ENCODE measurements at places on chromosomes 6 and 20.

DNA sequence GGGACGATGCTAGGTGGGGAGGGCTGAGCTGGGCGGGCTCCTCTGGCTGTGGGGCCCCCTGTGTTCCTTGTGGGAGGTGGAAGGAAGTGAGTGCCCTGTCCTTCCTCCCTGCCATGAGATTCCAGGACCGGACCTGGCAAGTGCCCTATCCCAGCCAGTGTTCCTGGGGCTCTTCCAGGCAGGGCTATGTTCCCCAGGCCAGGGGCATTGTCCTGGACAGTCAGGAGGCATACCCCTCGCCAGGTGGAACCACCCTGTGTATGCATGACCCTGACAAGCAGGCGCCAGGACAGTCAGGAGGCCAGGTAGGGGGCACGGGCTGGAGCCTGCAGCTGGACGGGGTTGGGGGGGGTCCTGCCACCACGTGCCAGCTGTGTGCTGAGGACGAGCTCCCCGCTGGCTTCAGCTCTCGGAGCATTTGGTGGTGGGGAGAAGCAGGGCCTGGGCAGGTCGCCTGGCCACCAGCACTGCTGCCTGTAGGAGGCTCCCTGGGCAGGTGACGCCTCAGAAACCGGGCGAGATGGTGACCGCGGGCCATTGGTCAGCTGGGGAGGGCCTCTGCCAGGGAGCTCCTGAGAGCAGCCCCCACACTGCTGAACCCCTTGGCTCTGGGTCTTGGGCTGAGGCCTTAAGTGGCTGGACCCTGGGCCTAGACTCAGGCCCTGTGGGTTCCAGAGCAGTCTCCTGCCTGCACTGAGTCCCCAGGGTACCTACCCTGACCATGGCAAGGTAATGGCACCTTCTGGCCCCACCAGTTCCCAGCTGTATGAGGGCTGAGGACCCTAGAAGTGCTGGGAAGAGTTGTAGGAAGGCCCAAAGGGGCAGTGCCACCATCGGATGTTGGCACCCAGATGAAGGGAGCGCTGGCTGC is 694 bp downstream of the SLC17A9 start:
- no peak for DNase-seq

DNA sequence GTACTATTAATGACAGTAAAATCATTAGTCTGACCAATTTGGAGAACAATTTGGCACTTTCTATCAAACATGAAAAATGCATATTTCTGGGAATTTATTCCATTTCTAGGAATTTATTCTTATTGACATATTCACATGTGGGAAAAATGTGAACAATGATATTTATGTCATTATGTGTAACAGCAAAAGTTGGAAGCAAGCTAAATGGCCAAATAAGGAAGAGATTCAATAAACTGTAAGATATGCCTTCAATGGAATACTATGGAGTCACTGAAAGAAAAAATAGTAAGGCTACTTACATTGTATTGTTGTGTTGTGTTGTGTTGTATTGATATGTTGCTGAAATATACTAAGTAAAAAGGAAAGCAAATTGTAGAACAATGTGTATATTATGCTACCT is 100.5 kb upstream of the EDN1 start:
- no peak for DNase-seq

- no peak for DNase-seq
Observed at GRCh38 chr6:36202101-36202500, 5.6 kb downstream of the BRPF3 start.

- DNase-seq = peak; percentile 47
Observed at GRCh38 chr20:25584905-25585704, at the start of gene NINL. Gene NINL (minus strand): TSS chr20:25585531. CDS start chr20:25526587, 58,944 bp downstream.

DNA sequence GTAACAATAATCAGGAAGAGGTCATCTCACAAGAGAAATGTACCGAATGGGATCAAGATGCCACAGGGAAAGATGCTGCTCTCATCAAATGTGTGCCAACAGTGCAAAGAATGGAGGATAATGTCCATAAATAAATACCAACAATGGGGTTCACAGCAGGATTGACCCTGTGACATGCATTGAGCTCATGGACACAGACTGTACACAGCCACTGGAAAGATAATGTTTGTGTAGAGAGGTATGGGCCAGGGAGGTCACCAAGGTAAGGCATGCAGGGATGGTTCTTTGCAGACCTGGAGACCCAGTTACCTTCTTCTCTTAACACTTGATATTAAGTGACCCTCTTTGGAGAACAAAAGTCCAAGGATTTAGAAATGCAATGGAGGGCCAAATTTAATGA is 1.5 kb downstream of the AGPAT1 start:
- DNase-seq = no peak

DNA sequence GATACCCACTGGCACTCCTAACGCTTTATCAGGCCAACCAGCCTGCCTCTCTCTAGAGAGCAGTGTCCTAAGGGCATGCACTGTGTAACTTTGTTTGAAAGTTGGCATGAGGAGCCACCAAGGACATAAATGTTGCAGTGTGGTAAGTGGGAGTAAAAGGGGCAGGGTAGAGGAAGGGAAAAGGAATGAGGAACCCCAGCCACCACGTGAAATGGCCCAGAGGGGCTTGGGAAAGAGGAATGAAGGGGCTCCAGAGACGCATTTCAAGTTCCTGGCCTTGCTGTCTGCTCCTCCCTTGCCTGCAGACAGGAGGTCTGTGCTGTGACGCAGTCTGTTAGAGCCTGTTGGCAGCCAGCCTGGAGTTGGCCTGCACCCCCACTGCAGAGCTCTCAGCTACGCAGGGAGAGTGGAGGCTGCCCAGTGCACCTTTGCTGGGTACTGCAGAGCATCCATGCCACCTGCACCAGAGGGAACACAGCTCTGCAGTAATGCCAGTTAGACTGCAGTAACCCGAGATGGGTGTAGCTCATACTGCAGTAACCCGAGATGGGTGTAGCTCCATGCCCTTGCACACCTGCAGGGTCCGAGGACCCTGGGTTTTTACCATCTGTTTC is 86.8 kb upstream of the SNAP25 start:
- DNase-seq = peak; percentile 20

GRCh38 chr6:15474196-15474595 is 188.6 kb downstream of the DTNBP1 start:
- no peak for DNase-seq

DNA sequence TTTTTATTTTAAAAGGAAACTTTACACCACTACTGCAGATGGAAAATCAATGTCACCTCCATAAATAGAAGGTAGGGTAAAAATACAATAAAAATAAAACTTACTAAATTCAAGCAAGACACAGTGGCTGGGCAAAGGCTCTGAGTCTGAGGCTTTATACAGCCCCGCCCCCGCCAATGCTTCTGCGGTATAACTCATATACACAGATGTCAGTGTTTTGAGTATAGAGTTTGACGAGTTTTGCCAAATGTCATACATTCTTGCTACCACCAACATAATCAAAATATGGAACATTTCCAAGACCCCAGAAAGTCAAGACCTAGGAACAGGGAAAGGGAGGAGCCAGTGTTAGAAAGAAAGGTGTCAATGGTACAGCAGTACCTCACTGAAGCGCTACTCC is 12.8 kb downstream of the NFATC2 start:
- peak; percentile 37 for DNase-seq

GRCh38 chr20:36474563-36474962 is 66.8 kb upstream of the MYL9 start:
- no peak for DNase-seq

GRCh38 chr20:51928931-51929330 is 126.6 kb upstream of the SALL4 start:
- no peak for DNase-seq

DNA sequence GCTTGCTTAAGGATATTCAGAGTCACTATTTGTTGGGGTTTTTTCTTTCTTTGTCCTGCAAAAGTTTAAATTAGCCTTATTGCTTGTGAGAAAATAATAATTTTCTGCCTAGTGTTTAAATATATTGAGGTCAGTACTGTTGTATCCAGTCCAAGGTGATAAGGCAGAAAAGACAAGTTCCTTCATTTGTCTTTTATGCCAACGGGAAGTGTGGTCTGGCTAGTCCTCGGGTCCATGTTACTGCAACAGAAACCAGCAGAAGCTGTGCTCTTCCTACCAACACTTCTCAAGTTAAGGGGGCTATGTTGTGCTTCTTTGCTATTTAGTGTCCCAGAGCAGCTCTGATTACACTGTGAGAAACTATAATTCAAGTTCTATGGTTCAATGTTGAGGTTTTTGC is 301.1 kb downstream of the TBC1D7 start:
- DNase-seq = no peak

GRCh38 chr6:156827382-156827781 is 50.2 kb downstream of the ARID1B start:
- DNase-seq = no peak

GRCh38 chr20:24546232-24546892 is 76.9 kb downstream of the SYNDIG1 start:
- no peak for DNase-seq

- peak; percentile 77 for DNase-seq
Observed at GRCh38 chr20:3239026-3239866, at the start of gene SLC4A11. Gene SLC4A11 (minus strand): TSS chr20:3239190. CDS start chr20:3239137, 53 bp downstream.

DNA sequence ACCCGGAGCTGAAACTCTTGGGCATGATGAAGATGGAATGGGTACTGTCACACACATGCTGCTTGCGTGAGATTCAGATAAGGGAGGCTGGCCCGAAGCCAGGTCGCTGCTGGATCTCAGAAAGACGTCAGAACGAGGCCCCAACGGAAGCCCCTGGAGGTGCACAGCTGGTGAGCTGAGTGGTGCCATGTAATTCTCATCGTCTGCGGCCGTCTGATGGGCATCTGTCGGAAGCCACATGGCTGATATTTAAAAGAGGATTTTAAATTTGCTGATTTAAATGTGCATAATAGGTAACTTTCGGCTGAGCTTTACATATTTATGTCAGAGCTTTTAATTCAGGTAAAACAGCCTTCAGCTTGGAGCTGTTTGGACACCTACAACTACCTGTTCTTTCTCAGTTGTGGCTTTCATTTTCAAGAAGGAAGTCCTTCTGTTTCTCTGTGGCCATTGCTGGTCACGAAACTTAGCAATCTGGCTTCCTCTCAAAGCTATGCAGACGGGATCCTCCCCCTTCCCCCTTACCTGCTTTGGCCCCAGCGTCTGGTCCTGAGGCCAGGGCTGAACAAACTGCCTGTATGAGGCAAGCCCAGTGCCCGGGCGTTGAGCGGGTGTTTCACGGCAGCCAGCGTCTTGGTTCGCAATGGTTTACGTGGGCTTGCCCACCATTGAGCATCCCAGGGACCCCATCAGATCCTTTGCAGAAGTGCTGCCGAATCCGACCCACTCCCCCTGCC is 9.2 kb downstream of the SLCO4A1 start:
- DNase-seq = peak; percentile 88

DNA sequence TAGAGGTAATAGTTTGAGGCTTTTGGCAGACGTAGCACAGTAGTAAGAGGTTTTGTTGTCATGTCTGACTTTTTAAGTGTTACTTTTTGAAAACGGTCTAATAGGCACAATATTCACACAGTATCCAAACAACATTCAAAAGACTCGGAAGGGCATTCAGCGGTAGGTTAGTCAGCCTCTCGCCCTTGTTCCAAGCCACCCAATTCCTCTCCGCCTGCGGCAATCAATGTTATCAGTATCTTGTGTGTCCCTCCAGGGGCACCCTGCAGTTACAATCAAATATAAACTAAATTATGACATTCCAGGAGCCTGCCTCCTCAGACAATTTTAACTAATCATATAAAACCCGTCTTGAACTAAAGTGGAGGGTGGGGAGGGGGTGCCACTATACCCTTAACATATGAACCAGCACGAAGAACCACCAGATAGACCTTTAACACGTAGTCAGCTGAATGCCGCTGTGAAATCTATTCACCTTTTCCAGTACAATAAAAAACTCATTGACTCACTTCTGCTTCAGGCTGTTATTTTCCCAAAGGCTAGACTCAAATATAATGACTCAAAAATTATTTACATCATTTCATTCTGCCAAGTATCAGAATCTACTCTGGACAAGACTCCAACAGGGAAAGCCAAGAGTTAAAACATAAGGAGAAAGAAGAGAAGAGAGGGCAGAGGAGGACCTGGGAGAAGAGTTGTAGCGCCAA is 1.6 kb downstream of the TENT5A start:
- DNase-seq = no peak

DNA sequence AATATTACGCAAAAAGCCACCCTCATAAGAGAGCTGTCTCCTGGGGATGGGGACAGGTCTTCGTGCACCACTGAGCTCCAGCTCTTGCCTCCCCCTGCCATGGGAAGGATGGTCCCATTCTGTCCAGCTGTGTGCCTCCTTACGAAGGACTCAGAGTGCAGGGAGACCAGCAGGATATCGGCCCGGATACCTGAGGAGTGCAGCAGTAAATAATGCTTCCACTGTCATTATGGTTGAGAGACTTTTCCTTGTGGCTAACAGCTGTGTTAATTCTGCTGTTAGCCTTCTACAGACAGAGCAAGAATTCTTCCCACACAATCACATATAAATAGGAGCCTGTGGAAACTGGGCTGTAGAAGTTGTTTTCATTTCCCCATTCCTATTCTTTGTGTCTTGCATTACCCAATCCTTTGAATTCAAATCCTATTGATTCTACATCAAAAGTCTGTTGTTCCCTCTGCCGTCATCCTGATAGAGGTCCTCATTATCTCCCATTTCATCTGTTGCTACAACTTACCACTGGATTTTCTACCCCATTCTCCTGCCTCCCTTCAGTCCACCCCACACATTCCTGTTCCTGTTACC is 364.6 kb upstream of the SOX4 start:
- DNase-seq = no peak

GRCh38 chr20:62950741-62951140 is 1.8 kb upstream of the SLC17A9 start:
- DNase-seq = no peak

DNA sequence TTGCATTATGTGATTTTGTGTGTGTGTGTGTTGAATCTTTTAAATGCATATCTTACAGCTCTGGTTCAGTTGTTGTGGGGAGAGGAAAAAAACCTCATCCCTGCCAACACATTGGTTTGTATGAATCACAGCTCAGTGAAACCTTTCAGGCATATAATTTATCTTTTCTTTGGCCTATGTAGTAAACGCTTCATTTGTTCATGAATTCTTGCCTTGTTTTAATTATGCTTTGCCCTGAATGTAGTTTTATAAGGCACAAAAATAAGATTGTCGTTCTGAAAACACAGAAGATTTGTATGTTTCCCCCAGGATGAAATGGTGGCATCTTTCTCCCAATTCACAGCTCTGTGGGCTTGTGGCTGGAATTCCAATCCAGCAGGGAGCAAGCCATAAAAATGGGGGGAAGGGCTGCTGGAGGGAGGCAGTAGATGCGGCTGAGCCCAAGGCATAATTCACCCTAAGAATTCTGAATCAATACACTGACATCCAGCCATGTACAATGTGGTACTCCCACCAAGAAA is 45.1 kb downstream of the BCAS1 start:
- DNase-seq = no peak

GRCh38 chr6:120615238-120615637 is 719.0 kb downstream of the TBC1D32 start:
- no peak for DNase-seq

- DNase-seq = no peak
Observed at GRCh38 chr20:53044296-53044695, 72.1 kb downstream of the TSHZ2 start.

DNA sequence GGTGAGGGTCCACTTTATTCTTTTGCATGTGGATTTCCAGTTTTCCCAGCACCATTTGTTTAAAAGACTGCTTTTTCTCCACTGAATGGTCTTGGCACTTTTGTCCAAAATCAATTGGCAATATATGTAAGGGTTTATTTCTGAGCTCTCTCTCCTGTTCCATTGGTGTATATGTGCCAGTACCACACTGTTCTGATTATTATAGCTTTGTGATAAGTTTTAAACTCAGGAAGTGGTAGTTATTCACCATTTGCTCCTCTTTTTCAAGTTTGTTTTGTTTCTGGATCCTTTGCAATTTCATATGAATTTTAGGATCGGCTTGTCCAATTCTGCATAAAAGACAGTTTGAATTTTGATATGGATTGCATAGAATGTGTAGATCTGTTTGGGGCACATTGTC is 4.4 kb downstream of the ZGPAT start:
- DNase-seq = no peak

All from transverse colon (tissue), 4 donors.